ENCODE measurements at places on chromosomes 4 and X. TPM values are rescaled to one million over a fixed set of nuclear protein-coding genes. Genes with fewer than 3 reads are reported as not detected.

- no peak overlapping the region for H3K4me3 ChIP-seq
- peaks cover 8% of the 10 kb centered on the region for H3K36me3 ChIP-seq
- DNase-seq, result no peak
- H3K27ac ChIP-seq, result peak overlapping the region; percentile 87
Measured at GRCh38 chrX:14865201-14865600, 7.7 kb downstream of the FANCB start.

GRCh38 chr4:38858097-38858420, 1.4 kb upstream of the TLR6 start:
- peak overlapping the region; percentile 90 for H3K27ac ChIP-seq
- H3K36me3 ChIP-seq, result no peaks in the 10 kb centered on the region
- peaks cover 36% of the 10 kb centered on the region for H3K4me1 ChIP-seq
- H3K27me3 ChIP-seq, result no peaks in the 10 kb centered on the region
- DNase-seq, result no peak

DNA sequence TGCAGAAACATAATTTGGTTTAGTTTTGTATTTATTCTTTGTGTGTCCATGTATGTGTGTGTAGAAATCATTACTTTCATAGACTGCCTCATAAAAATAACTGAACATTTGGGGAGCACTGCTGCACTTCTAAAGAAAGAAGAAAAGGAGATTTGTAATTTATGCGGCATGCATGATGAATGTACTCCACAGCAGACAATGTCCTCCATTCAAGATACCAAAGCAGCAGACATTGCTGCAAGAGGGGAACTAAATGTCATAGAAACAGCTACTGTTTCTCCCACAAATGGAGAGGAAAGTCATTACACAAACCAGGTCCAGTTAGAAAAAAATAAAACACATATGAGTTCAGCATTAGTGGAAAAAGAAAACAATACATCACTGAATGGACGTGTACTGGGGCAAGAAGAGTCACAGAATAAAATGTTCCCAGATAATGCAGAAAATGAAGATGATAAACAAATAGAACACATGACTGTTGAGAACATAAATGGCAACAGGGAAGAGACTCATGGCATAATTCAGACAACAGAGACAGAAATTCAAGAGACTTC, 2.6 kb downstream of the DTHD1 start:
- H3K4me3 ChIP-seq, result no peak overlapping the region
- peaks cover 16% of the 10 kb centered on the region for H3K4me1 ChIP-seq
- H3K27ac ChIP-seq, result no peak overlapping the region
- no peak for DNase-seq

DNA sequence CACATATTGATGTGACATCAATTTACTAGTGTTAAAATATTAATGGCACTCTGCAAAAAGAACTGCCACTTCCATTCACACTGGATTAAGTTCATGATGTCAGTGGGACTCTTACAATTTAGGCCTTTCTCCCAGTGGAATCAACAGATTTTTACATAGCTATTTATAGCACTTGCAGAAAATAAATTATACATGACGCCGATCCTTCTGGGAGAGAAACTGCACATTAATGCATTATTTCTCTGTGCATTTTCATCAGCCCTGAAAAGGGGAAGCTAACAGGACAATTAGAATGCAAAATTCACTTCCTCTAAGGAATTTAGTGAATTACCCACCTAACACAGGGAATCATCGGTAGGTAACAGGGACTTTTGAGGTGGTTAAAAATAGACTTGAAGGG, 15.7 kb downstream of the LGI2 start:
- DNase-seq, result no peak
- H3K4me1 ChIP-seq, result no peaks in the 10 kb centered on the region
- no peak overlapping the region for H3K4me3 ChIP-seq
- no peak overlapping the region for H3K27ac ChIP-seq
- H3K27me3 ChIP-seq, result peaks cover 26% of the 10 kb centered on the region

GRCh38 chrX:134718966-134719317, 60.7 kb upstream of the PLAC1 start:
- H3K4me3 ChIP-seq, result no peak overlapping the region
- peak overlapping the region; percentile 66 for H3K27ac ChIP-seq
- peaks cover 24% of the 10 kb centered on the region for H3K4me1 ChIP-seq
- DNase-seq, result no peak

DNA sequence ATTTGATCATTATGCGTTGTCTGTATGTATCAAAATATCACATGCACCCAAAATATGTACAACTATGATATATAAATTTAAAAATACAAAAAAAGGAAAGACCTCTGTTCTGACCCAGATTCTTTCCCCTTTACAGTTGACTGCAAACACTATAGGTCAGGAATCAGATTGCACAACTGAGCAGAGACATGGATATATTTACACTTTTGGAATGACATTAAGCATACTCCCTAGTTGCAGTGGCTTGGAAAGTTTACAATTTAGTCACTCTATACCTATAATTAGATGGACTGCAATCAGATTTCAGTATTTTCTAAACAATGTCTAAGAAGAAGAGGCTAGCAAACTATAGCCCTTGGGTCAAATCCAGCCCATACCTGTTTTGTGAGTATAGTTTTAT, 98.5 kb upstream of the INPP4B start:
- no peak overlapping the region for H3K27ac ChIP-seq
- H3K4me3 ChIP-seq, result no peak overlapping the region
- DNase-seq, result no peak
- H3K36me3 ChIP-seq, result no peaks in the 10 kb centered on the region

DNA sequence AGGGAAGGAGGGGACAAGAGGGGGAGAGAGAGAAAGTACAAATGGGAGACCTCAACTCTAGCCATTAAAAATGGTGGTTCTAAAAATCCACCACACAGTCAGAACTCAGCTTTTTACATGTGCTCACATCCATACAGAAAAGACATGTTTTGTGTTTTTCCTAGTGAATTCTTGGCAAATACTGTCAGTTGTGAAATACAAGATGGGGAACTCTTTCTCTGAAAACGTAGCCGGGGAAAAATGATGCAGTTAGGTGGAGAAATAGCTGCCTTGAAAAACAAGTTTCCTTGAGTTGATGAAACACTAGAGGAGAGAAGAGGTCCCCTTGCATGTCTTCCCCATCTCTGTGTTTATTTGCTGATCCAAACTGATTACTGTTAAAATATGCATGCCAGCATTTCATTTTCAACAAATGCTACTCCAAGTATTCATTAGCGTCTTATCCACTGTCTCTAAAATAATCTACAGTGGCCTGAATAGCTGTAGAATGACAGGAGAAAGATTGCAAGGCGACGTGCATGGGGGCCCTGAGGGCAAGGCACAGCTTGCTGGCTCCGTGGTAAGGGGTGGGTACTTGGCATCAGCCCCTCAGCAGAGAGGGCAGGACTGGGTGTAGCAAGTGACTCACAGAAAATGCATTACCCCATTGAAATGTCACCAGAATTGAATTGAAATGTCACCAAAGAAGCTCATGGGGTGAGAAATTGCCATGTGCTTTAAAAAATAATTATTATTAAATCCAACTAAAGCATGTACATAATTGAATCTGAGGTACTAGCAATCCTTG, 48.1 kb upstream of the TBL1X start:
- no peaks in the 10 kb centered on the region for H3K27me3 ChIP-seq
- DNase-seq, result no peak
- H3K27ac ChIP-seq, result no peak overlapping the region
- H3K36me3 ChIP-seq, result no peaks in the 10 kb centered on the region
- H3K4me1 ChIP-seq, result peaks cover 23% of the 10 kb centered on the region

GRCh38 chrX:87580862-87581261, 63.3 kb downstream of the KLHL4 start:
- H3K4me3 ChIP-seq, result no peak overlapping the region
- no peaks in the 10 kb centered on the region for H3K36me3 ChIP-seq
- no peaks in the 10 kb centered on the region for H3K4me1 ChIP-seq
- no peaks in the 10 kb centered on the region for H3K27me3 ChIP-seq

DNA sequence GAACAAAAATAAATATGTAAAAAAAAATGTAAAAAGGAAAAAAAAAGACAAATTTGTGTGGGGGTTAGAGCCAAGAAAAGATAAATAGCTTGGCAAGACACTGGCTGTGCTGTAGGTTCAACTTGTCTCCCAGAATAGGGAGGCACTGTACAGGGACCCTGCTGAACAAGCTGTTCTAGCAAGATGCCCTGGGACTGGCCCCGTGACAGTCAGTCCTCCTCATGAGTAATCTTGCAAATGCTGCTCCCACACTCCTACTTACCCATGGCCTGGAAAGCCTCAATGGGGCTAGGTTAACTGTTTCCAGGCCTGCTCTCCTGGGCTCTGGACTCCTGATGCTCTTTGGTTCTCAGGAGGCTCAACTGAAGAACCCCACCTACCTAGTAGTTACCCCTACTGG, 106.8 kb downstream of the ATG4A start:
- H3K4me3 ChIP-seq, result no peak overlapping the region
- no peaks in the 10 kb centered on the region for H3K4me1 ChIP-seq
- H3K36me3 ChIP-seq, result no peaks in the 10 kb centered on the region
- H3K27ac ChIP-seq, result no peak overlapping the region
- no peaks in the 10 kb centered on the region for H3K27me3 ChIP-seq
- no peak for DNase-seq

DNA sequence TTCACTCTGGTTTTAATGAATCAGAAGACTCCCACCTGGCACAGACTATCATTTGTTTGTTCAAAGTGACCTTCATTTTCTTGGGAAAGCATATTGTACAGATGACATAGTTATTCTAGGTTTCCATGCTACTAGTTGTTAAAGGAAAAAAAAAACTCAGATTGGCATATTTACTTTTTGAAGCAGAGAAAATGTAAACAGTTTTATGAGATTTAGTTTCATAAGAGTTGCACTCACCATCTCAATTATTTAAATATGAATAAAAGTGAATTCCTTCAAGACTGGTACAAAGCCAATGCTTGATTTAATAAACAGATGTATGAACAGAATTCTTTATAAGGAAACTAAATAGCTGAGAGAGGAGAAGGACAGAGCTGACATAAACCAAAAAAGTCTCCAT, 280.3 kb upstream of the UGT8 start:
- H3K36me3 ChIP-seq, result peaks cover 5% of the 10 kb centered on the region
- DNase-seq, result no peak
- H3K4me1 ChIP-seq, result peaks cover 14% of the 10 kb centered on the region
- no peak overlapping the region for H3K27ac ChIP-seq
- H3K4me3 ChIP-seq, result no peak overlapping the region

GRCh38 chrX:71454222-71454621, 78.7 kb upstream of the OGT start:
- no peak overlapping the region for H3K4me3 ChIP-seq
- no peak overlapping the region for H3K27ac ChIP-seq

The POF1B gene
- not detected for total RNA-seq

The KCNE5 gene
- 0.70 TPM for total RNA-seq

The MAGEC1 gene
- not detected for total RNA-seq

The SSX2 gene
- total RNA-seq, result not detected

The CT45A1 gene
- not detected for total RNA-seq

The ADH1B gene
- total RNA-seq, result 5.7 TPM

All from osteocyte (in vitro differentiated cells).